ENCODE measurements at places on chromosomes 12 and 14.
A peak's percentile ranks its signal among the peaks of the same experiment; 100 is the strongest.

- no peak for DNase-seq
Measured at GRCh38 chr12:123050913-123051312, 70.4 kb downstream of the ARL6IP4 start.

- no peak for DNase-seq
Measured at GRCh38 chr12:44058366-44058765, 222.5 kb downstream of the TMEM117 start.

- no peak for DNase-seq
Measured at GRCh38 chr14:95505030-95505589, 11.3 kb downstream of the SYNE3 start.

DNA sequence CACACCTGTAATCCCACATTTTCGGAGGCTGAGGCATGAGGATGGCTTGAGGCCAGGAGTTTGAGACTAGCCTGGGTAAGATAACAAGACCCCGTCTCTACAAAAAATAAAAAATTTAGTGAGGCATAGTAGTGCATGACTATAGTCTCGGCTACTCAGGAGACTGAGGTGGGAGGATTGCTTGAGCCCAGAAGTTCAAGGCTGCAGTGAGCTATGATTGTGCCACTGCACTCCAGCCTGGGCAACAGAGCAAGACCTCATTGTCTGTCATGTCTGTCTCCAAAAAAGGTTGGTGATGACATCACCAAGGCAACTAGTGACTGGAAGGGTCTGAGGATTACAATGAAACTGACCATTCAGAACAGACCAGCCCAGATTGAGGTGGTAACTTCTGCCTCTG, 83.5 kb upstream of the COCH start:
- no peak for DNase-seq

- peak; percentile 39 for DNase-seq
Measured at GRCh38 chr12:71415336-71416231, 24.0 kb upstream of the LGR5 start.

GRCh38 chr12:108091679-108092051, 37.4 kb upstream of the WSCD2 start:
- DNase-seq: no peak
